Epithelial cell of prostate (primary cell): ENCODE measurements at places on chromosomes 7 and 10.

GRCh38 chr10:43898592-43898991 is 249.9 kb upstream of the ZNF32 start:
- DNase-seq = no peak

DNA sequence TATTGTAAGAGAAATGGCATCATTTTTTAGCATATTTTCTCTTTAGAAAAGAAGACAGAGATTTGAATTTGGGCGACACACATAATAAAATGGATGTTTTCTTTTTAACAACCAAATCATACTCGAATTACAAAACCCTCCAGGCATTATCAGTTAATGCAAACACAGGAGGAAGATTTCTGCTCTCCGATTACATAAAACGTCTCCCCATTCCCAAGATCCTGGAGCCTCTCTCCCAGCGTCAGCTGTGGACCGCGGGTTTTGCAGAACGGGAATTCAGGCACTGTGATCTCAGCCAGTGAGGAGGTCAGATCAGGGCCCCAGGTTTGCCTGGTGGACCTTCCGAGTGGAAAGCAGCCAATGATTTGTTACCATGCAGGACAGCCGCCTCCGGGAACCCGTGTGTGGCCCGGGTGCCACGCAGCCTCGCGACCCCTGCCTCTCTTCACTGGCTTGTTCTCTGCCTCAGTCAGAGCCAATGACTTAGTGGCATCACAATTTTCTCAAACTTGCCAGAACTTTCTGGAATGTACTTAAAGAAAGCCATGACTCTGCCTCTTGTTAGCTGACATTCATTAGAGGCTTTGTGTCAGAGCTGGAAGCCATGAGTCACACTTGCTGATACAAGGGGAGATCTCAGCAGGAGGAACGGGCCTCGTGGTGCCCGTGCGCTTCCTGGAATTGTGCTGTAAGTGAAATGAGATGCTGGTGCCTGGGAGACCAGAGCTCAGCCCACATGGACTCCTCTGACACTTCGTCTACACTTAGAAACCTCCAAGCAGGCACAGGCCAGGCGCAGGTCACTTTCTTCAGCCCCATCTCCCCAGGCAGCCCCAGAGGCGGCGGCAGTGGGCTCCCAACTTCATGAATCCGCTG is 246.1 kb downstream of the KLF6 start:
- DNase-seq = peak; percentile 72

DNA sequence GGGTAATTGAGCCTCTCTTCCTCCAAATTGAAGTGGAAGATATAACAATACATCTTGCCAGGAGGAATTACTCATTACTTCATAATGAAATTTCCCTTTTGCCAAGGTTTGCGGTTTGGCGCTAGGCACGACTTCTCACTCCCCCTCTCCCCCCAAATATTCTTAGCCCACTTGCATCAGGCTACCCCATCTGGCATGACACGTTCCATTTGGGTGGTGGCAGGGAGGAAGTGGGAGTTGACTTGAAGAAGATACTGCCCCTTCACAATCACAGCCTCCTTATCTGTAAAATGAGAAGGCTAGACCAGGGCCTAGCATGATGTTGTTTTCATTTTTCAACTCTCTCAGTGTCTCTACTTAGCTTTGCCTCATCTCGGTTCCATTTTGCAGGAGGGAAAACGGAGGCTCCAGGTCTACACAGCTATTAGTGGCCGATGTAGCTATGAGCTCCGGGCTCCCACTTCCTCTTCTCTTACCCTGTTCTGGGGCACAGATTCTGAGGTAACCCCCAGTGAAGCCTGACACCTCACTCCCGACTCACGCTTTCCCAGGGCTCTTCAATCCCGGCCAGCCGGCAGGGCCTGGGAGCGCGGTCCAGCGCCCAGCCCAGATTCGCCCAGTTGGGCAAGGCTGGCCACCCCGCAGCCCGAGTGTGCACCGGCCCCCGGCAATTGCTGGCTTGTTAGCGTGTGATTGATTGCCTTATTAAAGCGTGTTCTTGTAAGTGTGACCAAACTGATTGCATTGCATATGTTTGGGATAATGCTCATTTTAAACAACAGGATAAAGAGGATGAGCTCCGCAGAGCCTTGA is 6.5 kb downstream of the EVX1 start:
- no peak for DNase-seq

- DNase-seq = no peak
Observed at GRCh38 chr7:133807624-133808492, 319.3 kb upstream of the LRGUK start.

DNA sequence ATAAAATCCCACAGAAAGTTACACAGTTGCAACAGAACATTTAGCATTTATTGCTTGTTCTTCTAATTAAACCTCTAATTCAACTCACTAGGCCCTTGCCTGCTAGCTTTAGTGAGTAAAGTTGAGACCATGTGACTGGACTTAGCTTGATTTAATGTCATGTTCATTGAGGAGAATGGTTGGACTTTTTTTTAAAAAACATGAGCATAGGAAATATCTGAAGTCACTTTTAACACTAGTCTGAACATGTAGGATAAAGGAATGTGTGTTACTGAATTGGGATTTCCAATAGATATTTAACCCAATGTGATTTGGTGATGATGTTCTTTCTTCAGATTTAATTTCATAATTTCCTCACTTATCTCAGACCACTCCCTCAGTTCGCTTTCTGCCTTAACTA is 24.6 kb upstream of the GLCCI1 start:
- no peak for DNase-seq

GRCh38 chr7:44587843-44588711 is 6.0 kb upstream of the TMED4 start:
- no peak for DNase-seq

GRCh38 chr10:132725202-132725601 is 60.7 kb downstream of the NKX6-2 start:
- no peak for DNase-seq

- DNase-seq = no peak
Observed at GRCh38 chr7:5077740-5078139, 32.1 kb downstream of the RBAK start.

DNA sequence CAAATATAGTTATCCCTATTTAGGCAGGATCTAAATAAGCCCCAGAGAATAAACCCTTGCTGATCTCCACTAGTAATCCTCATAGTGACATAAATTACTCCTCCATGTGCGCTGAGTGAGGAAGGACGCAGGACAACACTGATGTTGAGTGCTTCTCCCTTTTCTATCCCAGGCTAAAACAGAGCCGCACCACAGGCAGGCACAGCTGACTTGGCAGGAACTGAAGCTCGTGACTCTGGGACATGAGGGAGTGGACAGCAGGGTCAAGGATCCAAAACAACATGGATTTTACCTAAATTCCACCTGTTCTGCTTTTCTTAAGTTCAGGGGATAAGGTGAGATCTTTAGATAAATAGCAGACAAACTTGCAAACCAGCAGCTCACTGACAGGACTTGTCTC is 46.0 kb downstream of the VOPP1 start:
- no peak for DNase-seq

DNA sequence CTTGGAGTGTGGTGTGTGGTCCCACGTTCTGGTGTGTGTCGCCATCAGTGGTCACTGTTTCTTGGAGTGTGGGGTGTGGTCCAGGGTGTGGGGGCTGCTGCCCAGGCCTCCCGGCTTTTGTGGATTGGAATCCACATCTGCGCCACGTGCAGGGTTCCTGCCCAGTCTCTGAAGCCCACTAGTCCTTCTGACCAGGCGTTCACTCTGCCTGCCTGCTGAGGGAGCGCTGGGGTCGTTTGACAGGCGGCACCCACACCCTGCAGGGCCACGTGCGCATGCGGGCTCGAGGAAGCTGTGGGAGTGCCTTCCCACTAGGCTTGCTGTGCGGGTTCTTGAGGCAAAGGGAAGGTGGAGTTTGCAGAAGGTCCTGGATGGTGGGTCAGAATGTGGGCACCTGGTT is 51.4 kb downstream of the INPP5A start:
- DNase-seq = no peak

DNA sequence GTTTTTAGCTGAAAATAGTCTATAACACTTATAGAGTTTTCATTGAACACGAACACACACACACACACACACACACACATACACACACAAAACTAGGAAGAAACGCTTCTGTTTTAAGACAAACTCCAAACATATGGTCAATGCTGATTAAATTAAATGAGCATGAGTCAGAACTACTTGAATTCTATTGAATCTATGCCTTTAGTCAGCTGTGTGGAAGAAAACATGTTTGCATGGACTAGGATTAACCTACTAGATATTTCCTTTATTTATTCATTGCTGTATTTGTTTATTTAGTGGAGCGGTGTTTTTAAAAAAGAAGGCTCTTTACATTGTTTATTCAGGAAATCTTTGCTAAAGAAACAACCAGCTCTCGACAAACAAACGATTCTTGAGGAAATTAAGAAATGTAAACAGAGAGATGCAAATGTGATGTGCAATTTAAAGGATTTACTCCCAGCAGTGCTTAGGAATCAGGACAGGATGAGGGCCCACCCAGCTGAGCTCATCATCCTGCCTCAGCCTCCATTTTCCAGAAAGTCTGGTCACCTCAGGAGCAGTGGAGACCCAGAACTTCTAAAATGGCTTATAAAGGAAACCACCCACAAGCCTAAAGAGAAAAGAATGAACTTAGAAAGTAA is 83.2 kb downstream of the PDE1C start:
- no peak for DNase-seq

DNA sequence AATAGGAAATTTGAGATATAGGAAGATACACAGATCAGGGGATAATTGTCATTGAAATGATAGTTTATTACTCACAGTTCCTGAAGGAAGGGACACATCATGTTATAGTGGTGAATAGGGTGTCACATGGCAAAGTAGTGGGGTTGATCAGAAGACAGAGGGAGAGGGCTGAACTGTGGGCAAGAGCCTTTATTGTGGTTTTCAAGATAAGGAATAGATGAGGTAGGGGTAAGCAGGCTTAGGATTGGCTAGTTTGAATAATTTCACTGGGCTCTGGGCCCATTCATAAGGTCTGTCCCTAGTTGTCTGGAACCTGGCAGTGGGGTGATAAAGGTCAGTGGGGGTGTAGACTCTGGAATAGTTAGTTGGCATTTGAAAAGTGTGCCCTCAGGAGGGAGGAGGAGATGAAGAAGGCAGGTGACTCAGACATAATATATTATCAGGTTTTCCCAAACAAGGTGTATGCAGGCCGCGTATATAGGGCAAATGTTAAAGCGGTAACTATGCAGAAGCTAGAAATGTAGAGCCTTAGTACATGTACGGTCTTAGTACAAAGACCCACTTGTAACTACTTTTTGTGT is 18.5 kb downstream of the FGL2 start:
- DNase-seq = no peak

DNA sequence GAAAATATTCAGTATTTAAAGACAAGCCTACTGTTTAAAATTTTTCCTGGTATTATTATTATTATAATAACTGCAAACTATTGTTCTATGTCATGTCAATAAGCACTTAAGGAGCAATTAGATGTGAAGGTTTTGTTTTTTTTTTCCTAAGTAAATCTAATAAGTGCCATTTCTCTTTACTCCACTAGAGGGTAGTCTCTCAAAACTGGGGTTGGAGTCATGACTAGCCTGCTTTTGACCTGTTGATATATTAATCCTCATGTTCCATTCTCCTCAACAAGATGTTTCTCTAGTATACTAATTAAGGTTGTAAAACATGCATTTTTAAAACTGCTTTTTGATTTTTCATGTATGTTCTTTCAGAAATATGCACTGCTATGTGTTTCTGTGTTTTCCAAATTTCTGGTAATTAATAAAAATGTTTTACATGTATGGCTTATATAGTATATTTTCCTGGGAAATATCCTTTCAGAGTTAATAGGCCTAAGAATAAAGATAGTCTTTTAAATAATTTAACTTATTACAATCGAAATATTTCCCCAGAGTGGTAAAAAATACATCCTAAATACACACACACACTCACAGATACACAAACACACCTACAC is 1.0 kb upstream of the LRRN3 start:
- no peak for DNase-seq

GRCh38 chr10:100737355-100738054 is 7.9 kb upstream of the PAX2 start:
- DNase-seq = no peak

GRCh38 chr10:119341459-119342301 is 134.3 kb downstream of the GRK5 start:
- DNase-seq = peak; percentile 14

- no peak for DNase-seq
Observed at GRCh38 chr10:62108759-62109586, 159.7 kb downstream of the RTKN2 start.

DNA sequence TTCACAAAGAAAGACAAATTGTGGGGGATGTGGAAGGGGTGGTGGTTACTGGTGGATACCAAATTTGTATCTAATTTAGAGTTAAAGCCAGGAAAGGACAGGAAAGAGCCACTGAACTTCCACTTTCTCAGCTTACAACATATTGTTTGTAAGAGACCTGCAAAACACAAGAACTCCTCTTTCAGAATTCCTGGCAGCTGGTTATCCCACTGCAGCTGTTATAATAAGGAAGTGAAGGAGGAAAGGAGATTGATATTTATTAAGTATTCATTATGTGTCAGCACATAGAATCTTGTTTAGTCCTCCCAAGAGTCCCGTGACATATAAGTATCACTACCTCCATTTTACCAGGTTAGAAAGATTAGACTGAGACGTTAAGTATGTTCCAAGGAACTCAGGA is 481.7 kb downstream of the PHTF2 start:
- DNase-seq = no peak

- DNase-seq = peak; percentile 43
Observed at GRCh38 chr10:100886091-100886490, 26.7 kb upstream of the SLF2 start.

GRCh38 chr7:101678658-101679057 is 49.6 kb upstream of the MYL10 start:
- no peak for DNase-seq
